RPMI8226 (cell line): ENCODE measurements at places on chromosomes 3 and 15.

DNA sequence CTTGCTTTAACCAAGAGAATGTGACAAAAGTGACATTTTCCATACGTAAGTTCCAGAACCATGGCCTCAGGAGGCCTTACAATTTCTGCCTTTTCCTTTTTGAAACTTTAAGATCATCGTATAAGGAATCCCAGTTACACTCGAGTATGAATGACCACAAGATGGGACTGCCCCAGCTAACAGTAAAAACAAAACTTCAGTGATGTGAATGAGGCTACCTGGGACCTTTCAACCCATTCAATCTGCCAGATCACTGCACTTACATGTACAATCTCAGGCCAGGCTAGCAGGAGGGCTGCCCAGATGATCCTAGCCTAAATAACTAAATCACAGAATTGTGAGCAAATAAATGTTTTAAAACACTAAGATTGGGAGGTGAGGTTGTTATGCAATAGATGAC is 328.8 kb downstream of the CNTN6 start:
- no peak for DNase-seq

DNA sequence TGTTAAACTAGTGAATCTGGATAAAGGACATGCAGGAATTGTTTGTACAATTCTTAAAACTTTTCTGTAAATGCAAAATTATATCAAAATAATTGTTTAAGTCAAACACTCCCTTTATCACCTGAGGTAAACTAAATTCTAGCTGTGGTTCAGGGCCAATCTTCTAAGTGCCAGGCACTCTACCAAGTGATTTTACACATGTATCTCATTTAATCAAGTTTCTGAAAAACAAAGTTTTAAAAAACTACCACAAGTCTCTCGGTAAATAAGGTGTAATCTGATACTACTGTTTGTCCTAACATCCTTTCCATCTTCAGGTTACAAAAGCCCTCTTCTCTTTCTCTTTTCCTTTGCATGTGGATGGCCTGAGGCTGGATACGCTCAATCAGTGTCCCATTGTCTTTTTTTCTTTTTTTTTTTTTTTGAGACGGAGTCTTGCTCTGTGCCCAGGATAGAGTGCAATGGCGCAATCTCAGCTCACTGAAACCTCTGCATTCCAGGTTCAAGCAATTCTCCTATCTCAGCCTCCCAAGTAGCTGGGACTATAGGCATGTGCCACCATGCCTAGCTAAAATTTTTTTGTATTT is 19.3 kb downstream of the IFT80 start:
- no peak for DNase-seq

- no peak for DNase-seq
Observed at GRCh38 chr3:42778644-42779043, 5.6 kb upstream of the CCDC13 start.

DNA sequence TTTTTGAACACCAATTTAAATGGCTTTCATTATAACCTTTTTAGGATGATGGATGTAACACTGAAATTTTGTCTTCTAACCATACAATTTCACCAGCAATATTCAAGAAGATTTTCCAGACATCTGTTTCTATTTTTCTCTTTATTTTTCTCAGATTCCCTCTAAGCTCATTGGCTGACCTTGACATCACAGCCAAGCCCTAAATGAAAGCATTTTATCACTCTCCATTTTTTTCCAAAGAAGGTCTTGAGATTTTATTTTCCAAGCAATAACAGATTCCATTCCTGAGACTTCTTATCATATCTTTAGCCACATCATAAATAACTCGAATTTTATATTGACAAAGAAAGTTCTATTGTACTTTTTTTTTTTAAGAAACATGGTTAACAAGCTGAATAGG is 392.6 kb upstream of the THBS1 start:
- DNase-seq: no peak

DNA sequence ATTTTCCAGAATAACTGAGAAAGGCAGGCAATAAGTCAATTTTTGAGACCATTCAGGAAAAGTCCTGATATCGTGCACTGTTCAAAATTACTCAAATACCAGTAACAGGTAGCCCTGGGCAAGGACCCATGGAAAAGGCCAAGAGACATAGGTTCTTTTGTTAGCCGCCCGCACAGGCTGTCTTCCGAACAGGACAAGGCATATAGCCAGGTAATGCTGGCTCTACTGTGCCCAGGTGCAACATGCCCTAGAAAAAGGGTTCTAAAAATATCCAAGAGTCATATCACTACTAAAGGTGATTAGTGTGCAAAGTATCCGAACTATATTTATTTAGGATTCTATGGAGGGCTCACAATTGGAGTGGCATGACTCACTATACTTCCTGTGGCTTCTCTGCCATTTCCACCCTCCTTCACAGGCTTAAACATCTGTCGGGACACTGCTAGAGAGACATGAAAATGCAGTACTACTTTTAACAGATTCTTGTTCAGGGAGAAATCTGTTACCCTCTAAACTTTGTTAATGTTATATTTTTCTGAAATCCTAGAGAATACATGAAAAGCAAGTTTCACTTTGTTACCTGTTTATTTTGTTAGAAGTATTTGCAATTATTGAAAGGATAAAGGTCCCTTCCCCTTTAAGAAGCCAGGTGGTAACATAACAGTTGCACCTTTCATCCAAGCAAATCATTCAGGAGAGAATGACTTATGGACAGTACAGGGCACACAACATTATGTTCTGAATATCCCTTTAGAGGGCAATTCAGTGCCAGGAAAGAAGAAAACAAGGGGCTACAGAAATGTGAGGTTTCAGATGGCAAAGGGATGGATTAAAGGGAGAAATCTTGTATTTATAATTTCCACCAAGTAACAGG is 293.3 kb upstream of the THBS1 start:
- DNase-seq: no peak

- no peak for DNase-seq
Observed at GRCh38 chr3:155972885-155973584, 102.6 kb downstream of the GMPS start.

DNA sequence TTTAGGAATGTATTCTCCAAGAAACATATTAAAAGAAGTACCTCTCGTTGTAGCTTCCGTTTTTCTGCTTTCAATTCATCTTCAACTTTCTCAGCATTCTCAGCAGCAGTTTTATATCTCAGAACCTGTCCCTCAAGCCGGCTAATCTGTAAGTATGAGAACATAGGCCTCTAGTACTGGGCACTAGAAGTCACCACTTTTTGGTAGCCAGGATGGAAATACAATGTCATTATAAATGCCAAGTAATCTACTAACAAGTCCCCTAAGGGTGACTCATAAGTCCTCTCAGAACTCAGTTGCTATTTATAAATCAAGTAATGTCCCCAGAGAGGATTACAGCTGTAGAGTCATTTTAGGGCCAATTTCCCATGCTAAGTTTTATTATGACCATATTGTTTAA is 61.1 kb downstream of the MLH1 start:
- DNase-seq: no peak
